ENCODE measurements at places on chromosomes 5 and 9. TPM values are rescaled to one million over a fixed set of nuclear protein-coding genes. Genes with fewer than 3 reads are reported as not detected.

The PCDHB12 gene
- not detected for total RNA-seq

The N4BP3 gene
- 1.2 TPM for total RNA-seq

The MGAT1 gene
- total RNA-seq = 82.2 TPM

The SLCO6A1 gene
- not detected for total RNA-seq

The ARPC5L gene
- total RNA-seq = 78.6 TPM

The MYMK gene
- total RNA-seq = not detected

The ZNF883 gene
- 0.74 TPM for total RNA-seq

The COL23A1 gene
- total RNA-seq = not detected

The BAAT gene
- 0.58 TPM for total RNA-seq

The DPM2 gene
- total RNA-seq = 50.2 TPM

The PCDHGA7 gene
- 0.78 TPM for total RNA-seq

The BTNL3 gene
- total RNA-seq = not detected

The SPATA31A1 gene
- total RNA-seq = not detected

The FBP2 gene
- not detected for total RNA-seq

The FOXD4 gene
- 0.37 TPM for total RNA-seq

The PCDHB6 gene
- 1.2 TPM for total RNA-seq

The ANKS6 gene
- total RNA-seq = 22.8 TPM

The TSLP gene
- total RNA-seq = not detected

The ACOT12 gene
- not detected for total RNA-seq

The TXNDC8 gene
- not detected for total RNA-seq

Data from A549 treated with CpdA at 1 μM for 4 hours (cell line).